ENCODE measurements at places on chromosomes 12 and 14. TPM values are rescaled to one million over a fixed set of nuclear protein-coding genes. Genes with fewer than 3 reads are reported as not detected.
A peak's percentile ranks its signal among the peaks of the same experiment; 100 is the strongest.

GRCh38 chr12:71730936-71731335 is 23.7 kb upstream of the RAB21 start:
- DNase-seq = no peak

GRCh38 chr12:53231921-53232645 is at the start of gene RARG:
TSS of gene RARG (minus strand) at chr12:53232209. CDS start at chr12:53227545, 4,664 bp downstream.
- no peak for DNase-seq

GRCh38 chr14:37051680-37052079 is 120.7 kb downstream of the SLC25A21 start:
- DNase-seq = no peak

DNA sequence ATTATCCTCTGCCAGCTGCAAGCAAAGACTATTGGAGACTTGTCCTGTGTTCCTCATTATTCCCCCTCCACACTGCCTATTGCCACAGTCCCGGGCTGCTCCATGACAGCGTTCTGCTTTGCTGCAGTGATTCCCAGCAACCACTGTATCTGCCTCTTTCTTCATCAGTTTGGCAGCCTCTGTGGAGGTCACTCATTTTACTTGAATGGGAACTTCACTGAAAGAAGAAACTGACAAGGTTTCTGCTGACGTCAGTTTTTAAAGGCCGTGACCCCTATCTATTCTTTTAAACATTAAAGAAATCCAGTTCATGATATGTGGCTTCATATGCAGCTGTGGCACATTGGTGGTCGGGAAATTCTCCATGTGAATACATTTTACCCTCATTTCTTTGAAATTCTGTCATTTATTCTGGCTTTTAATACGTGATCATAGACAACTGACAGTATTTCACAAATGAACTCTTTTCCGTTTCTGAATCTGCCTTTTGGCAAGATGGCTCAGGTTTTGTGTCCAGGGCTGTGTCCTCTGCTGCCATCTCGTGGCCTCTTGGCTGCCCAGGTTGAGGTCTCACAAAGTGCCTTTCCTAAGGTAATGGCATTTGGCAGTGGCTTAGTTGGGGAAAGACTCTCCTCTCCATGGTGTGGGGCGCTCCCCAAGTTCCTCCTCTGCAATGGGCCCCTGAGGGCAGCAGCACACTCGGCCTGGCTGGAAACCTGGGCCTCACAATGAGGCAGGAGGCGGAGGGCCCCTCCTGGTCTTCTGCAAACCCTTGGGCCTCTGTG is 5.8 kb downstream of the TMEM253 start:
- peak; percentile 69 for DNase-seq

- DNase-seq = no peak
These were observed 132.1 kb downstream of the SAMD4A start for GRCh38 chr14:54698966-54699530.

DNA sequence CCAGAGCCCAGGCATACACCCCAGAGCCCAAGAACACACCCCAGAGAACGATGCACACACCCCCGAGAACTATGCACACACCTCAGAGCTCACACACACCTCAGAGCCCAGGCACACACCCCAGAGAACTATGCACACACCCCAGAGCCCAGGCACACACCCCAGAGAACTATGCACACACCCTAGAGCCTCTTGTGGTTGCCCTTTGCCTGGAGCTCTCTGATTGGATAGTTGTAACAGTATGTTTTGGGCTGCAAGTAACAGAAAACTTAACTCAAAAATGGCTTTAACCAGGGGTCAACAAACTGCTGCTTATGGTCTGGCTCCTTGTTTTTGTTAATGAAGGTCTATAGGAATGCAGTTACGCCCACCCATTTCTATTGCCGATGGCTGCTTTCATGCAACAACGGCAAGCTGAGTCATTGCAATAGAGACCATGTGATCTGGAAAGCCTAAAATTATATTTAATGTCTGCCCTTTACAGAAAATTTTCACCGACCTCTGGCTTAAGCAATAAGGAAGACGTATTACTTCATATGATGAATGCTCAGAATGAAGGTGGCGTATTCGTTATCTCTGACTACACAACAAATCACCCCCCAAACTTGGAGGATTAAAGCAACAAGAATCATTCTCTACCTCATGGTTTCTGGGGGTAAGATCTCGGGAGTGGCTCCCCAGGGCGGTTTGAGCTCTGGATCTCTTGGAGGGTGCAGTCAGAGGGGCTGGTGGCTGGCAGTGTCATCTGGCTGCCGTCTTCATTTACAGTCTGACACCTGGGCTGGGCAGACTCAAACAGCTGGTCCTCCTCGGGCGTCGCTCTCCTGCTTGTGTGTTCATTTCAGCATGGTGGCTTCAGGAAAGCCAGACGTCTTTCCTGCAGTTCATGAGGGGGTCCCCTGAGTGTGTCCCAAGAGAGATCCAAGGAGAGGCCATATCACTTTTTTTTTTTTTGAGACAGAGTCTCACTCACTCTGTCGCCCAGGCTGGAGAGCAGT is 66.3 kb upstream of the NCOR2 start:
- no peak for DNase-seq

DNA sequence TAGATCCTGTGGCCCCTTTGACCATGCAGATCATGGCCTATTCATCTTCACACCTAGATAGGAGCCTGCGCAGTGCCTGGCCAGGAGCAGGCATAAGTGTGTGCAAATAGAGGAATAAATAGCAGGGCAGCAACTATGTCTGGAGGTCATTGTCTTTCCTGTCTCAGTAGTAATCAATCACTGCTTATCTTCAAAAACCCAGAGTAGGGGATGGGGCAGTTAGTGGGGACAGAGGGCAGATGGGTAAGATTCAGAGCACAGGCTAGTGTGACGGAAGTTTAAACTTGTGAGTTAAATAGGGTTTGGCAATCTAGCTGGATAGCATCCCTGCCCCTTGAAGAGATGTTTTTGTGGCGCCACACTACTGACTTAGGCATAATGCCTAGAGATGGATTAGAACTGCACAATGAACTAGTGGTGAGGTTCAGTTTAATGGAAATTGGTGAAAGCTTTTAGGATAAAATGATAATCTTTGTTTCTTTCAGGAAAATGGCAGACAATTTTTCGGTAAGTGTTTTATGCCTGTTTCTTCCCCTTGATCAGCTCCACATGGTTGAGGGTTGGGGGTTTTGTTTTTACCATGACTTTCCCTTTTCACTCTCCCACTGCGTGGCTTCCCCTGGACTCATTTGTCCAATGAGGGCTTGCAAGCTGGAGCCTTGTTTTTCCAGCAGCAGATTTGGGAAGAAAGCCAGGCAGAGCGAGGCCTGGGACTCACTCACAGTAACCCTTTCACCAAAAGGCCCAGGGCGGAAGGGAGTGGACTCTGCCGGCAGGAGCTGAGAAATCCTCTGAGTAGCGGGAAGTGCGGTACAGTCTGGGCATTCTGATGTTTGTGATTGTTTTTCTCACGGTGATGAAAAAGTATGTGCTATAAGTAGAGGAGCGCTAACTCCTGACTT is 8.1 kb downstream of the LGALS3 start:
- DNase-seq = peak; percentile 58

DNA sequence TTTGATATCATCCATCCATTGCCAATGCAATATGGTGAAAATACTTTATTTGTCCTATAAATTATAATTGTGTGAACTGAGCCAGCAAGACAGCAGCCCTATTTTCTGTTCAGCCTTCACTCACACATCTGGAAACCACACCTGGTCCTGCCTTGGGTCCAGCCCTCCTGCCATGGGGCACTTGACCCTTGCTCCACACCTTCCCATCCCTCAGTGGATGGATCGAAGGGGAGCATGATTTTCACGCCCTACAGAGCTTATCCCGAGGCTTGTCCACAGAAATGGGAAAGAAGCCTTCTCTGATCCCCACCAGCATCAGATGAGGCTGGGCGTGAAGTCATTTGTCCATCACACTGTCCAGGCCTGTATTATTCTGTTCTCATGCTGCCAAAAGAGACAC is 10.1 kb downstream of the TMEM132D start:
- DNase-seq = no peak

- no peak for DNase-seq
These were observed 1149.1 kb downstream of the VRK1 start for GRCh38 chr14:97946240-97946639.

DNA sequence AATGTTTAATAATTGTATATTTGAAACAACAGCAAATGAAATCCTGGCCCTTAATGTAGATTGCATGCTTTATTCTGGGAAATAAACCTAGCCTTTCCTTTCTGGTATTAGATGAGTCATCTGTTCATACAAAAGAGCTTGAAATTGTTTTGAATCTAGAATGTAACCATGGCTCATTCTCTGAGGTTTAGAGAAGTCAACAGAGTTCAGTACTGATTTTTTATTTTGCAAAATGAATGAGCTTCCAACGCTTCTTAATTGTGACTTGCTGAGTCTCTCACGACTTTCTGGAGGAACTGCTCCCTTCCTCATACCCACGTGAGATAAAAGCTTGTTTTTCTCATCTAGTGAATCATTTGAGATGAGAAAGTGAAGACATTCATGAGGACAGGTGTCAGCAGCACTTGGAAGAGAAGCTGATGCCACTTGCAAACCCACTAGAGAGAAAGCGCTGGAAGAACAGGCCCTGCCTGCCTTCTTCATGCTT is 509.6 kb downstream of the VRK1 start:
- no peak for DNase-seq

DNA sequence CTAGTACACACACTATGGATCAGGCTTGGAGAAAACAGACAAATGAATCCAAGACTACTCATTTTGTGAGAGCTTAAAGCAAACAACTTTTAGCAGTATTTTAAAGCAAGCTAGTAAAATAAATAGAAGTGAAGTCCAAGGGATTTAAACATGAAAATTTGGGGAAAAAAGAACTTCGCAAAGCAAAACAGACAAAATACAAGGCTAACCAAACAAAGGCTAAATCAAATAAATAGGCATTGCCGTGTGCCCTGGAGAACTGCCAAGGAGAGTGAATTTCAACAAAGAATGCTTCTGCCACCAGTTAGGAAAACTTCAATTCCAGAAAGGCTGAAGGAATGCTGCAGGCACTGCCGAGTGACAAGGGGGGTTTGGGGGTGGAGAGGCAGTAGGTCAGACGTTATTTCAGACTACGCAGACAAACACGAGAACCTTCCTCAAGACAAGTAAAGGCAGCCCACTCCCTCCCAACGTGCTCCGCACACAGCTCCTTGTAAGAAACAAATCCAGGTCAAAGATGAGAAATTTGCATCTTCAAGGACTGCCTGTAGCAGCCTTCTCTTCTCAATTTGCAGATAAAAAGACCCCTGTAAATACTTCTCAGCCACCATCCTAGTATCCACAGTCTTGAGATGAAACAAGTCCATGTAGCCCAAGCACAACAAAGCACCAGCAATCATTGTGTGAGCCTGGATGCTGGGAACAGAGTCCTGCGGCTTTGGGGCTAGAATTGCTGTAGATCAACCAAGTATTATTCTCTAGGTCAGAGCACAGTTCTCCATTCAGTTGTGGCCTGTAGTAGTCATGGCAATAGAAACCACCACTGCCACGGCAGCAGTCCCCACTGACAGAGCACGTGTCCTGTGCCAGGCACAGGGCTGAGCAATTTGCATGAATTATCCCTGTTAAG is 43.3 kb downstream of the EFCAB11 start:
- no peak for DNase-seq

KRT2 gene
- not detected for total RNA-seq

EML5 gene
- 32.6 TPM for total RNA-seq
